ENCODE measurements at places on chromosomes 11 and 22. TPM values are rescaled to one million over a fixed set of nuclear protein-coding genes. Genes with fewer than 3 reads are reported as not detected.

Gene NDUFS3
- total RNA-seq, result 93.6 TPM

Gene IL10RA
- total RNA-seq, result not detected

Gene EXPH5
- 1.5 TPM for total RNA-seq

Gene PATE1
- not detected for total RNA-seq

Gene RHOD
- 11.6 TPM for total RNA-seq

Gene TRIM3
- total RNA-seq, result 42.2 TPM

Gene FGF19
- not detected for total RNA-seq

Gene BAIAP2L2
- total RNA-seq, result 0.69 TPM

Gene CHRDL2
- 0.17 TPM for total RNA-seq

Gene RFPL2
- not detected for total RNA-seq

Gene SEZ6L
- not detected for total RNA-seq

Gene MISFA
- 0.95 TPM for total RNA-seq

Gene OR5B21
- total RNA-seq, result not detected

Gene SLC22A6
- total RNA-seq, result not detected

Gene SMIM35
- not detected for total RNA-seq

Gene PGAP2
- total RNA-seq, result 11.7 TPM

Gene TMEM191C
- 1.1 TPM for total RNA-seq

Gene TSKU
- total RNA-seq, result 9.3 TPM

Gene C1QTNF5
- 6.9 TPM for total RNA-seq

Gene NCAM1
- not detected for total RNA-seq

Gene LINC01488
- not detected for total RNA-seq

Gene HOATZ
- not detected for total RNA-seq

Gene RIC3
- total RNA-seq, result not detected

Gene TTC36
- not detected for total RNA-seq

Gene OR4D9
- total RNA-seq, result not detected

Gene OR56A1
- total RNA-seq, result under 0.01 TPM

Gene TRIM68
- total RNA-seq, result 10.5 TPM

Gene CASTOR1
- 7.3 TPM for total RNA-seq

Gene UBE4A
- total RNA-seq, result 20.3 TPM

Gene SHANK3
- 0.43 TPM for total RNA-seq

Gene OR51I1
- 0.60 TPM for total RNA-seq

Gene CELF1
- total RNA-seq, result 60.3 TPM

Gene MAJIN
- not detected for total RNA-seq

Gene RFPL3
- not detected for total RNA-seq

Gene BDNF
- 4.6 TPM for total RNA-seq

Gene VWA5A
- total RNA-seq, result 25.5 TPM

Gene OR52N4
- total RNA-seq, result not detected

Gene PTPN5
- not detected for total RNA-seq

Gene KRTAP5-5
- total RNA-seq, result not detected

Gene DDTL
- total RNA-seq, result 4.1 TPM

Gene CTTN
- 439 TPM for total RNA-seq

Gene POU2F3
- not detected for total RNA-seq

Gene PKP3
- 3.2 TPM for total RNA-seq

Gene BTBD18
- not detected for total RNA-seq

Gene ROM1
- 10.4 TPM for total RNA-seq

Gene CCDC81
- 0.26 TPM for total RNA-seq

Gene DGCR2
- total RNA-seq, result 31.7 TPM

Gene TUB
- total RNA-seq, result 7.6 TPM

Gene VPREB1
- total RNA-seq, result not detected

Gene LARGE1
- total RNA-seq, result 11.2 TPM

Gene ANO1
- total RNA-seq, result 0.09 TPM

Gene LRP4
- 3.2 TPM for total RNA-seq

Gene YPEL1
- 1.3 TPM for total RNA-seq
